ENCODE measurements at places on chromosomes 7 and 10.

DNA sequence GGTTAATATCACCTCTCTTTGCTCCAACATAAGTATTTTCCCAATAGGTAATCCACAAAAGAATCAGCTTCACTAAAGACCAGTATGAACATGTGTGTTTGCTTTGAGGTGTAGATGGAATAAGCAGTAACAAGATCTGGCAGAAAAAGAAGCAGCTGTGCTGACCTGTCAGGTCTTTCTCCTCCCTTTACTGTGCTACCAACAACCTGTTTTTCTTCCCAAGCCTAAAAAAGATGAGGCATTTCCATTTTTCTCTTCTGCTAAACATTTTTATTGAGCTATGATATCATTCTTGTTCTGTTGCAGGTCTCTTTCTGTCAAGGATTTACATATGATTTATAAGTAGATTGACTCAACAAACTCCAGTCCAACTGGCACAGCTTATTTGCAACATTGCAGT is 315.2 kb upstream of the GLI3 start:
- no peak for DNase-seq

DNA sequence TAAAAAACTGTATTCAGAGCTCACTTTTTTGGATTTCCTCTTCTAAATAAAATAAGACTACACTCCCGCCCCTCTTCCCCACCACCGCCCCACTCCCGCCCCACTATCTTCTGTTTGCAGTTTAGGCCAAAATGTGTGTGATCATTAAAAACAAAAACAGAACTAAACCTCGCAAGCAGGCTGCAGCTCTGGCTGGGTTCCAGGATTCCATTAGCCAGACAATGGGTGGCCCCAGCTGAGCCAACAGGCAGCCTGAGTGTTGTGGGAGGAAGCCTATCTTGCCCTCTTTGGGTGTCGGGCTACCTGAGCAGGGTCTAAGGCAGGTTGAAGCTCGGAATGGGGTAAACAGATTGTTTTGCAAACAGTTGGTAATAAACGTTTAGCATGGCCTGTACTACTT is 41.7 kb downstream of the ARL4A start:
- peak; percentile 31 for DNase-seq

DNA sequence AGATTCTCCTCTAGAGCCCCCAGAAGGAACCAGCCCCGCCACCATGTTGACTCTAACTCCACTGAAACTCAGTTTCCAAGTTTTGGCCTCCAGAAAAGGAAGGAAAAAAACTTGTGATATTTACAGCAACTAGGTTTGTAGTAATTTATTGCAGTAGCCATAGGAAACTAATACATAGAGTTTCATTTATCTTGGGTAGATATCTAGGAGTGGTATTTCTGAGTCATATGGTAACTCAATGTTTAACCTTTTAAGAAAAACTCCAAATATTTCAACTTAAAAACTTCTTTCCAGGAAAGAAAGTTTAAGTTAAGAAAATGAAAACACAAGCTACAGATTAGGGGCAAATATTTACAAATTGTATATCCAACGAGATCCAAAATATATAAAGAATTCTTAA is 576.7 kb downstream of the KCNMA1 start:
- DNase-seq, result no peak

GRCh38 chr7:52475001-52475582 is 560.3 kb upstream of the POM121L12 start:
- no peak for DNase-seq

DNA sequence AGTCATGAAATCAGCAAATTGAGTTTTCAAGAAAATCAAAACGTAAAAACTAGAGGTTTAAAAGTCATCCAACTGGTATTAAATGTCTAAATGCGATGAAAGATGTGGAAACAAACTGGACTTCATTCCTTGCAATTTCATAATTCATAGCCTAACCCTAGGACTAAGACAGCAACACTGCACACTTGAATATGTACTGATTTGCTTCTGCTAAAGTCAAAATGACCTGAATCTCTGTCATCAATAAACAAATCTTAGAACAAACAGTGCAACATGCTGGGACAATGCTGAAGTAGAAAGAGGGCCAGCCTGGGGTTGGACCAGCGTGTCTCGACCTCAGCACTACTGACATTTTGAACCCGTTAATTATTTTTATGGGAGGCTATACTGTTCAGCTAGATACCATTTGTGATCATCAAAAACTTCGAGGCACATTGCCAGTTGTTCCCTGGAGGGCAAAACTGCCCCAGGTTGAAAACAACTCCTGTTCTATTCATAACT is 47.1 kb downstream of the MYOF start:
- DNase-seq, result no peak

DNA sequence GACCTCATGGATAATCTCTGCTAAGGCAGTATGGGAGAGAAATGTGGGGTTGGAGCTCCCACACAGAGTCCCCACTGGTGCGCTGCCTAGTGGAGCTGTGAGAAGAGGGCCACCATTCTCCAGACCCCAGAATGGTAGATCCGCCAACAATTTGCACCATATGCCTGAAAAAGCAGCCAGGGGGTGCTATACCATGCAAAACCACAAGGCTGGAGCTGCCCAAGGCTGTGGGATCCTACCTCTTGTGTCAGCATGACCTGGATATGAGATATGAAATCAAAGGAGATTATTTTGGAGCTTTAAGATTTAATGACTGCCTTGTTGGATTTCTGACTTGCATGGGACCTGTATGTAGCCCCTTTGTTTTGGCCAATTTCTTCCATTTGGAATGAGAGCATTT is 27.0 kb upstream of the SAMD9L start:
- DNase-seq, result no peak

DNA sequence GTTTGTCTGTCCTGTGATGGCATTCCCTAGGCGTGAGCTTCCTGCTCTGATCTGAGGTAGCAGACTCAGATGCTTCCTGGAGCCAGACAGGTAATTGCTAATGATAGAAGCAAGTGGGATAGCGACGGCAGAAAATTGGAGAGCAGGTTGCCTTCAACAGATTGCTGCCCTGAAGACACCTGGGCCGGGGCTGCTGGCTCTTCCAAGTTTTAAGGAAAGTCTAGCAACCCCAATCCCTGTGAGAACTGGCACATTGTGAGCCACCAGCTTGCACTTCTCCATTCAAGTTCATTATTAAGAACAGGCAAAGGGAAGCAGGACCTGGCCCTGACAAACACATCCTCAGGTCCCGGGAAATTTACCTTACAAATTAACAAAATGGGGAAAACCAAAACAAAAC is 50.8 kb downstream of the ITPRID1 start:
- DNase-seq, result no peak

- DNase-seq, result no peak
Observed at GRCh38 chr7:106291247-106291646, 6.5 kb upstream of the NAMPT start.

GRCh38 chr7:53473371-53473770 is 437.9 kb downstream of the POM121L12 start:
- DNase-seq, result no peak

GRCh38 chr7:24102988-24103387 is 181.0 kb upstream of the NPY start:
- DNase-seq, result no peak

DNA sequence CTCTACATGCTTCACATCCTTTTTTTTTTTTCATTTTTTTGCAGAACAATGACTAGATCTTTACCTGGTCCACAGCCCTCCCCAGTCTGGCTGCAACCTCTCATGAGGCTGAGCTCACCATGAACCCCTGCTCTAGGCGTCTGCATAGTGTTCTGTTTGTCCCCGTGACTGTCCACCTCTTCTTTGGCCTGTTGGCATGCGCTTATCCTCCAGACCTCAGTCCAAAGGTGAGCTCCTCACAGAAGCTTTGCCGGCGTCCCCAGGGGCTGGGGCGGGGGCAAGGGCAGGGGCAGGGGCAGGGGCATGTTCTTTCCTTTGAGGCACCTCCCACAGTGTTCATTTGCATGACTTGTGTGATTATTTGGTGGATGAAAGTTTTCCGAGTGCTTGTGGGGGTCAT is 218.4 kb upstream of the ZNF32 start:
- DNase-seq, result no peak
